ENCODE measurements at places on chromosomes 4 and X.
A peak's percentile ranks its signal among the peaks of the same experiment; 100 is the strongest.

- DNase-seq, result no peak
Measured at GRCh38 chrX:122421434-122422121, 762.5 kb upstream of the GRIA3 start.

DNA sequence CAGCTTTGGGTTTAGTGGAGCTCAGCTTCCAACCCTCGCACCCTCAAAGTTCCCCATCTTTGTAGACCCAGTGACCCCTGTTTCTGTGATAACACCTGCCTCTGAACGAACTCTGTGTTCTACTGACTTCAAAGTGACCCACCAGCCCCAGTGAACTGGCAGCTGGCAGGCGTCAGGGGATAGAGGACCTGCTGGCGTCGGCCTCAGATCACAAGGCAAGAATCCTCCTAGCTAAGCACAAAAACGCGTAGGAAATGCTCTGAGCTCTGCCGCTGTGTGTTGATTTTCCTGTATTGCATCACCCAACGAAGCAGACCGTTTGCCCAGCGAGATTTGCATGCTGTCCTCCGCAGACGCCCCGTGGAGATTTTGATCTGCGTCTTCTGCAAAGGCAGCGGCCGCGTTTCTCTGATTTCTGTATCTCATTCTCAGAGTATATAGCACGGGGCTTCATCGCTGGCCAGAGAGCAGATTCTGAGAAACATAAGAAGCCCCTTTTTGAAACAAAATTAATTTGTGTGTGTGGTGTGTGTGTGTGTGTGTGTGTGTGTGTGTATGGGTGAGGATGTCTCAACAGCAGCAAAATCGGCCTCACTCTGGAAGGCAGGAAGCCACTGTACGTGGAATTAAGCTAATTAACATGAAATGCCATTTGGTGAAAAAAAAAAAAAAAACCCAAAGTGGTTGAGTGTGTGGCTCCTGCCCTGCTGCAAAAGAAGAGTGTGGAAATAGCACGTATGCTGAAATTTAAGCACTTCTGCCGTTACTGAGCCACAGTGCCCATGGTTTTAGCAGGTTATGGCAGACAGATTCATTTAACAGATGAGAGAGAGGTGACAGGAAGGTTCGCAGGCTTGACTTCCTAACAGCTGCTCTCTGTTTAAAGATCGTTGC lies 29.2 kb upstream of the ASMTL start:
- peak; percentile 86 for DNase-seq

- DNase-seq, result no peak
Measured at GRCh38 chrX:15366506-15367352, 17.5 kb downstream of the VEGFD start.

- no peak for DNase-seq
Measured at GRCh38 chr4:164876700-164877324, at the start of gene APELA. APELA (plus strand) TSS chr4:164877178; CDS start chr4:164877332, 154 bp downstream.

- DNase-seq, result no peak
Measured at GRCh38 chrX:140510306-140510676, 5.4 kb upstream of the SOX3 start.

- no peak for DNase-seq
Measured at GRCh38 chr4:82005158-82005557, 368.6 kb downstream of the HNRNPD start.

GRCh38 chr4:117987464-117987863 lies 46.8 kb upstream of the NDST3 start:
- no peak for DNase-seq

GRCh38 chr4:168621806-168622589 lies 125.1 kb downstream of the PALLD start:
- DNase-seq, result peak; percentile 97

DNA sequence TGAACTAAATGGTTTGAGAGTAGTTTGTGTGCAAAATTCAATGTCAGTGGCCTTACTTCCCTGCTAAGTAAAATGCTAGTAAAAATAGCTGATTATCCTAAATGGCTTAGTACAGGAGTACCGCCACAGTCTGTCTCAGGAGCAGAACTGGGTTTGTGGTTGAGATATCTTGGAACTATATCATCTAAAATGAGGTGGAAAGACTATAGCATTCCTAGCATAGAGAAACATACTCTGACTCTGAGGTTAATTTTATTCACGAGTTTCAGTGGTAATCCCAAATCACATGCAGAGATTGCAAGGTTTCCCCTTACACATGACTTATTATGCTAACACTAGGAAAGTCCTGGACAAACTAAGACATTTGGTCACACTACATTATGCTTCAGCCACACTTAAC lies 70.4 kb downstream of the OR13H1 start:
- no peak for DNase-seq

DNA sequence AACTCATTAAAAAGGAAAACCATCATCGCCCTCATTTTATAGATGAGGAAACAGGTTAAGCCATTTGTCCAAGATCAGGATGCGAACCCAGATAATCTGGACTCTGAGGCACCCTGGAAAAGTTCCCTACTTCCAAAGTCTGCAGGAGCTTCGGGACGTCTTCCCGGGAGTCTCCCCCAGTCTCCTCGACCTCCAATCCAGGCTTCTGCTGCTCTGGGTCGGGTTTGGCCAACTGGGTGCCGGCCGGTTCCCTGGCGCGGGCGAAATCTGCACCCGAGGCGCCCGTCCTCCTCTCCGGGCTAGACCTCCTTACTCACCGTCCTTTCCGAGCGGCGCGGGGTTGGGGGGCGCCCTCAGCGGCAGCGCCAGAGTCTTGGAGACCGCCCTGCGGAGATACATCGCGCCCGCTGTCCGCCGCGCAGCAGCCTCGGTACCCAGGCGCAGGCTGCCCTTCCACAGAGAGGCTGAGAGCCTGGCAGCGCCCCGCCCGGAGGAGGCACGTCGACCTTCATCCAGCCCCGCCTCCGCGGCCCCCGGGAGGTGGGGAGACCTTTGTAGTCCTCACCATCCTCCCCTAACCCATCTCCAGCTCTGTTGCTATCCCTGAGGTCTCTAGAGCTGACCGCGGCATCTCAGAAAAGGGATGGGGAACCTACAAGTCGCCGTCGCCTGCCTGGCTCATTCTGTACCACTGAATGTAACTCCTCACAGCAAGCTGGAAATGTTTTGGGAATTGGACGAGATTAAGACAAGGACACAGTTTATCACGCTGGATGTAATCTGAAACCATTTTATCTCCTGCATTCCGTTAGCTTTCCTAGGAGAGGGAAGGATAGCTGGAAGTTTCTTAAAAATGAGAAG lies at the start of gene MGARP:
Gene MGARP, minus strand, starts transcription at position 466 of the 861 bp plus-strand sequence. Its CDS starts 67 bp downstream, at position 399.
- peak; percentile 46 for DNase-seq

DNA sequence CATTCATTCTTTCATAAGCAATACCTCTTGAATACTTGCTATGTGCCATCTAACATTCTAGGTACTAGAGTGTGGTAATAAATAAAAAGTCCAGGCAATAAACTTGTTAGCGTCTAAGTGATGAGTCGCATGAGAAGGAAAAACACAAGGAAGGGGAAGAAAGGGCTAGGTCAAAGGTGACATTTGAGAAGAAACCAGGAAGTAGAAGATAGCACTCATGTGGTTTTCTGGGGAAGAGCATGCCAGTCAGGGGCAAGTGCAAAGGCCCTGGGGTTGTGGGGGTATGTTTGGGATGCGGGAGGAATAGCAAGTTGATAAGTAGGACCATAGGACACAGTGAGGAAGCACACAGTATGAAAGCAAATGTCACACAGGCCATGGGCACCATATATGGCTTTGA lies 157.0 kb downstream of the TSPAN5 start:
- no peak for DNase-seq

- no peak for DNase-seq
Measured at GRCh38 chr4:120680647-120681228, 241.8 kb downstream of the PRDM5 start.

- no peak for DNase-seq
Measured at GRCh38 chr4:122824616-122825015, 2.0 kb upstream of the FGF2 start.

DNA sequence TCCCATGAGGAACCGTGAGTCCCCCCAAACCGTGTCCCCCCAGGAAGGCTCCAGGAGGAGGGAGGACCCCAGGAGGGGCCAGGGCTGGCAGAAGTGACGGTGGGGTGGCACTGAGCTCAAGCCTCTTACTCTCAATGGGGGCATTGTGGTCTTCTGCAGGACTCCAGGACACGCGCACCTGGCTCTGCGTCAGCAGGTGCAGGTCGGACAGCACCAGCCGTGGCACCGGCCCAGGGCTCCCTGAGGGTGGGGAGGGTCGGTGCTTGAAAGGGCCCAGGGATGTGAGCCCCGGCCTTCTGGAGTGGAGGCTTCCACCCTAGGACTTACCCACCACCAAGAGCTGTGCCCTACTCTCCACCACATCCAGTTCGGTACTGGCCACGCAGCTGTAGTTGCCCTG lies 18.3 kb downstream of the L1CAM start:
- no peak for DNase-seq

DNA sequence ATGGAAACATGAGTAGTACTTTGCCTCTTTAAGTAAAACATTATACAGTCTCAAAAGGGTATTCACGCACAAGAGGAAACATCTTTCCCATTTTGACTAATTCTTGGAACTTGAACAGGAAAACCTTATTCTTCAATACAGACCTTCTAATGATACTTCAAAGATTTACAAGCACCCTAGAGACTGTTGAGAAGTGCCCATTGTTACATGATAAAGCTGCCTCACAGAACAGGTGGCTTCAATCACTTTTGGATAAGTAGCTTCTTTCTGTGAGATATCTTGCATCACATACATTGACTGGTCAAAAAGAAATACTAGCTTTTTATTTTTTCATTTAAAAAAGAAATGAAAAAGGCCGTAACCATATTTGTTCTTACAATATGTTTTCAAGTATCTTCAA lies 219.4 kb downstream of the EPHA5 start:
- DNase-seq, result no peak
